NB4 (cell line): ENCODE measurements at places on chromosomes 12 and 14.

GRCh38 chr12:116813271-116814041 is 67.8 kb downstream of the HRK start:
- no peak for DNase-seq

DNA sequence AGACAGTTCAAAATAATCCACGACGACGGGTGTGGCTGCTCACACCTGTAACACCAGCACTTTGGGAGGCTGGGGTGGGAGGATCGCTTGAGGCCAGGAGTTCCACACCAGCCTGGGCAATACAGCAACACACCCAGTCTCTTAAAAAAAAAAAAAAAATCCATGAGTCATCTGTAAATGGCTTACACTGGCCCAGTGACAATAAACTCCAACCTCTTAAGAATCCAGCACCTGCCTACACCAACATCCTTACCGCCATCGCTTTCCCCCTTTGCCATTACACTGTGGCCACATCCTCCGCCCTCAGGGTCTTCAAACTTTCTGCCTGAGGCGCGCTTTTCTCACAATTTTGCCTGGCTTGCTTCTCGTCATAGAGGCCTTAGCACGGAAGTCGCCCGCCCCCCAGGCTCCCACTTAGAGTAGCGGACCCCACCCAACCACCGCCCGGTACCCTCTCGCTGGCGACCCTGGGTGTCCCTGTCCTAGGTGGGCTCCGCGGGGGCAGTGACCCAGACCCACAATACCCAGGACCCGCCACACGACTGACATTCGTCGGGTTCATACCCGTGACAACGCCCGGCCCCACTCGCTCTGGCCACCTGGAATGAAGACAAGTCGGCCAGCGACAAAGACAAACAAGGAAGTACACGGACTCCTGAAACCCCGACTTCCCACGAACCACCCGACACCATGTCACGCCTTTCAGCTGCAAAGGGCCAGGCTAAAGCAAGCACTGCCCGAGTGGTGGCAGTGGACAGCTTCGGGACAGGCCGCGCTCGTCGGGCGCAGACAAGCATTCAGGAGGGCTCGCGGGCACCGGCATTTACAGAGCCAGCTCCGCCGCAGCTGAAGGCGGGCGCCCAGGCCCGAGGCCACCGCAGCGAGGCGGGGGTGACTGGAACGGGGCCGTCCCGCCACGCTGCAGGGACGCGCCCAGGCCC is 636 bp downstream of the GOLGA3 start:
- DNase-seq, result peak; percentile 57

- DNase-seq, result peak; percentile 96
These were observed 646 bp upstream of the CORO1C start for GRCh38 chr12:108731866-108732461.

- DNase-seq, result no peak
These were observed 10.6 kb upstream of the TBPL2 start for GRCh38 chr14:55450987-55451386.

GRCh38 chr12:48631071-48631470 is 51.0 kb downstream of the KANSL2 start:
- no peak for DNase-seq

DNA sequence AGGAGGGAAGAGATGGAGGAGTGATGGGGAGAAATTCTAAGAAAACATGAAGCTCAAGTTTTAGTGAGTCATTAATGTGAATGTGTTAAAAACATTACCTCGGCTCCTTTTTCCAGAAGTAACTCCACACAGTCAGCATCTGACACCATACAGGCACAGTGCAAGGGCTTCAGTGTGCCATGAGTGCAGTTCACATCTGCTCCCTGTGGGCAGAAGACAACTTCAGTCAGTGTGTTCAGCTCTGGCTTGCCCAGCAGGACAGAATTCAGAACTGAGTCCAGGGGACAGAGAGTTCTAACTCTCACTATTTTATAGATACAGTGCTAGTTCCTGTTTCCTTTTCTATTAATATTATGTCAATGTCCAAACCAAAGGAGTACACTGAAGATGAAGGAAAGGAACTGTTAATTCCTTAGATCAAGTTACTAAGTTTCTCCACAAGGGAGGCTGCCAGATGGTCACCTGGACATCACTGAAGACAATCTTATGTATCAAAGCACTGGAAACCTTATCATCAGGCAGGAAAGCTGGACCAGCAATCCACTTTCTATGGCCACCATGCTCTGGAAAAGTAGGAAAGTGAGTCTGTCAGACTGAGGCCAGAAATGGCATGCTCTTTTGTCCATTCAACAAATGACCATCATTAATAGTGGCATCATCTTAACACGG is 6.1 kb downstream of the ASB8 start:
- no peak for DNase-seq

- DNase-seq, result no peak
These were observed 85.2 kb downstream of the CAND1 start for GRCh38 chr12:67354322-67354721.

- no peak for DNase-seq
These were observed 139.2 kb downstream of the C12orf75 start for GRCh38 chr12:105469701-105470100.

GRCh38 chr14:22386924-22387775 is 201.9 kb downstream of the DAD1 start:
- peak; percentile 88 for DNase-seq

DNA sequence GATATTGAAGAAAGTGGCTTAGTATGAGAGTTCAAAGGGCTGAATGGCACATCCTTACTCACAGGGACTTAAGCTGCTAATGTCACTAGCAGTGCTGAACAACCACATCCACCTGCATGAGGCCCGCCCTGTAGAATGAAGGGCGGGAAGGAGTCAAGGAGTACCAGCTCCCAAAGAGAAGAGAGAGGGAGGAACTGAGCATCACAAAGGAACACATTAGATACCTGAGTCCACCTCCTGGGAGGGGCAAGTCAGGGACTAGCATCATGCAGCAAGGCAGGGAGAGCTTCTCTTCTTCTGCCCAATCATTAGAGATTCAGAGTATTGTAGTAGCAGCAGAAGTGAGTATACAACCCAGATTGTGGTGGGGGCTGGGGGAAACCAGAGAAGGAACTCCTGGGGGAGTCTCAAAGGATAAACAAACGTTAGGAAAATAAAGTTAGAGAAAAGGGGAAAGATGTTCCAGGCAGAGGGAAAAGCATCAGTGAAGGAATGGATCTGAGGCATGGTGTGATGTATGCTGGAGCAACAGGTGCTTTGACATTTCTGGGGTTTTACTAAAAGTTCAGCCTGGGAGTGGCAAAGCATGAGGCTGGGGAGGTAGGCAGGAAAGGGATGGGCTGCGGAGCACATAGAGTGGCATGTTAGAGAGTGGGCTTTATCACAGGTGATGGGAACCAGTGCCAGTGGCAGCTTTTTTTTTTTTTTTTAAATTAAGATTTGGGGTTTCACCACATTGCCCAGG is 21.0 kb upstream of the GRIP1 start:
- no peak for DNase-seq

DNA sequence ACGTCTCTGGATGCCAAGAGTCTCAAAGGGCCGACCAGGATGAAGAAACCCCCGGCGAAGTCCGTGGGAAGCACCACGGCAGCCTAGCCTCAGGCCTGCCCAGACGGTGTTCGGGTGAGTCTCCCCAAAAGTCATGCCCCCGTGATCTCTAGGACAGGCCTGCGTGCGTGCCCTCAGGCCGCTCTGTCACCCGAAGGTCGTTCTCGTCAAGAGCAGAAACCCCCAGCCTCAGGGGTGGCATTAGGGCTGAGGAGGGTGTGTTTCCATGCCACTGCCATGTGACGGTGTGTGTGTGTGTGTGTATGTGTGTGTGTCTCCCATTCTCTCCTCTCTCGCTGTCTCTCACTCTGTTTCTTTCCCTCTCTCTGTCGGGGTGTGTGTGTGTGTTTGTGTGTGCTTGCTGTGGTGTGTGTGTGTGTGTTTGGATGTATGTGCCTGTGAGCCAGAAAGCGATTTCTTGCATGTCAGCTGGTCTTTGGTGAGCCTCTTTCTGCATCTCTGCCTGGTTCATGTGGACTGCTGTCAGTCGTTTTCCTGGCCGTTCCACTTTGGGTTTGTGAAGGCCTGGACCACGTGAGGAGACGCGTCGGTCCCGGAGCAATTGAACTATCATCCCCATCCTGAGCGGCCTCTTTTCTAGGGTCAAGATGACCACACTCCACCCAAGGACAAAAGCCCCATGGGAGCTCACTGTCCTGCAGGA is 772.5 kb upstream of the ALG10B start:
- no peak for DNase-seq

DNA sequence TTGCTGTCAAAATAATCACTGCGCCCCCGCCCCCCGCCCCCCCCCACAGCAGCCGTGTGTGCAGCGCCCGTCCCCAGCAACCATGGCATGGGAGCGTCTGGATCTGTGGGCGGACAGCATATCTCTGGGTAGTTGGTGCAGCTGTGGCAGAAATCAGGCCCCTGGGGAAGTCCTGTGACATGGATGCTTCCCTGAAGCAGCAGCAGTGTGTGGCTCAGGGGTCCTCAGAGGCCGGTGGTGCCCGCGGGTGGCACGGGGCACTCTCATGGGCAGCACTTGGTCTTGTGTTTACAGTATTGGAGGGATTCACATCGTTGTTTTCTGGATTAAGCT is 19.2 kb downstream of the XRCC3 start:
- no peak for DNase-seq

DNA sequence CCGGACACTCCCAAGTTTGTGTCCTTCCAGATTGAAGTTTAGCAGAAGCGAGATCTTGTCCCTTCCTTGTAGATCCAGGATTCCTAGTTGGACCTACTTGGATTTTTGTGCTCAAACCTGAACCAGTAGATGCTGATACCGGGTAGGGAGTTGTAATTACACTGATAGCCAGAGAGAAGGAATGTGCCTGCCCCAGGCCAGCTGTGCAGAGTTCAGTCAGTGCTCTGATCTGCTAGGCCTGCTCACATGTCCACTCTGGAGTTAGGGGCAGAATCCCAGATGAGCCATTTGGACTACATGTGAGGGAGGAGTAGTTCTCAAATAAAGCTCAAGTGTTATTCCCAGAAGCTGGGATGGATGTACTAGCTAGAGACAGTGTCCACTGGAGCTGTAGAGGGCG is 65.7 kb downstream of the PRKCH start:
- DNase-seq, result no peak

- no peak for DNase-seq
These were observed 180.2 kb downstream of the CACNA1C start for GRCh38 chr12:2233034-2233433.

DNA sequence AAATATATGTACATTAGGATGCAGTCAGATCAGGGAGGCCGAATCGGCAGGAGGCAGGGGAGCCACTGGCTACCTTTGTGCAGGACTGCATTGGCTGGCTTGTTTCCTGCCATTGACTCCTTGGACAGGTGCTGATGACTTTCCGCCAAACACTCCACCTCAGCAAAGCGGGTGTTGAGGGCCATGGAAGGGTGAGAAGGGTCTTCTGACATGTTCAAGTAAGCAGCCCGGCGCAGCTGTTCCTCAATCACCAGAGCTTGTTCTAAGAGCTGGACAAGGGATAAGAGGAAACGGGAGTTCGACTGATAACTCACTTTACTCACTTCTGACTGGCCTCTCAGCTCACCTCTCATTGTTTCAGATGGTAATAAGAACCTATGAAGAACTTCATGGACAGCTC is 4.9 kb upstream of the NOP2 start:
- no peak for DNase-seq

DNA sequence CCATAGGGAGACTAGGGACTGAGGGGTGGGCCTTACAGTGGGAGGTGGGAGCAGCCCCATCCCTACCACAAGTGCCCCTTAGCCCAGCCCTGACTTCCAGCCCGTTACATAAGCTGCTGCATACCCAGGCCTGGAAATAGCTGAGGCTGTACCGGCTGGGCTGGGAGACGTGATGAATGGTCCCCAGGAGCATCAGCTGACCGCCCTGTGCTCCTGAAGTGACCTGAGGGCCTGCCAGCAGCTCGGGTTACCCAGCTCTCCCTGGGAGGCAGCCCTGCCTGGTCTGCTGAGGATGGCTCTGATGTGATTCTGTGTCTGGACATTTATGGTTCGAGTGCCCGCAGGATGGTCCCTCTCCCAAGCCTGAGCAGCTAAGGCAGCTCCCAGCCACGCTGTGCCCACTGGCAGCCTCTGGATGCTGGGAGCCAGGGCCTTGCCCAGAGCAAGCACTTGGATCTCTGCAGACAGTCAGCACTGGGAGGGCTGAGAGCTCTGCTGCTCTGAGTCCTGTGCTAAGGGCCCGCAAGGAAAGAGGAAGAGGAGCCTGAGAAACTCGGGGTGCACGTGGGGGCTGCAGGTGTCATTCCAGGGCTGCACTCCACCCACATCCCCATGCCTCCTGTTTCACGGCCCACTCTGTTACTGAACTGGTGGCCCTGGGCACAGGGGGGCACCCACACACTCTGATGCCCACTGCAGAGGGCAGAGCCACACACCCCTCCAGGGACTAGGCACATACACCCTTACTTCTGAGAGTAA is 20.5 kb downstream of the TAMALIN start:
- DNase-seq, result no peak

DNA sequence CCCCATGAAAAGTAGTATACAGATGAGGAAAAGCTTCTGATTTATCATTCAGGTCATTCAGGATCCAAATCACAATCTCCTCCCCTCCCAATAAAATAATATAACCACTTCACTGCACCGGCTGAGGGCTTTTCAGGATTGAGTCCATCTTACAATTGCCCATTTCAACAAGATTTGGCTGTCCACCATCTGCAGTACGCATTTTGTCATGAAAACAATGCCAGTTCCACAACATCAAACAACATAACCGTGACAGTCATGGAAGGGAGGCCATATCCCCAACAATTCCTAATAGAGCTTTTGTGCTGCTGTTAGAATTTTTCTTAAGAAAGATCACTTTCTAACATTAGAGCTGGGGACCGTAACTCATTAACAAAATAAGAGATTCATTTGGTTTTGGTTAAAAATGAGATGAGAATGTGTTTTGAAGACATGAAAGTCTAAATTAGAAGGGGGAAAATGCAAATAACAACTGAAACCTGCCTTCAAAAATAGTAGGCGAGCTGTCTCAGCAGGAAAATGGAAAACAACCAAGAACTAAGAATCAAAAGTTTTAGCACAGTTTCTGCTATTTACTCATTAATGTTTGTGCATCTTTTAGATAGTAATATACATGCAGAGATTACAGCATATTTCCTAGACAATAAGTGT is 38.3 kb upstream of the TMTC2 start:
- DNase-seq, result no peak

GRCh38 chr14:60651086-60651795 is 2.0 kb upstream of the SIX1 start:
- DNase-seq, result no peak

DNA sequence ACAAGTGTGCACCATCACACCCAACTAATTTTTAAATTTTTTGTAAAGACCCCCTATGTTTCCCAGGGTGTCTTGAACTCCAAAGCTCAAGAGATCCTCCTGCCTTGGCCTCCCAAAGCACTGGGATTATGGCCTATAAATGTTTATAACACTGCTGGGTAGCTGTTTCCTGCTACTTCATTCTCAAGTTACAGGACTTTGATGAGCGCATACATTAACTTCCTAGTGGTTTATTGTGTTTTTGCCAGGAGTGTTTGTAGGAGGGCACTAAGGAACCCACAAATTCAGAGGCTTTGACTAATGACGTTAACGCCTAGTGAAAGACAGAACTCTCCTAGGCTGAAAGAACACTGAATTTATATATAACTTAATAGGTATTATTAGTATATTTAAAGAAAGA is 15.2 kb upstream of the NAA30 start:
- no peak for DNase-seq

- DNase-seq, result no peak
These were observed 19.7 kb downstream of the HAL start for GRCh38 chr12:95976416-95976832.
